D721Med (cell line): ENCODE measurements at places on chromosomes 5 and 9.

GRCh38 chr5:32600054-32600622, 14.8 kb downstream of the SUB1 start:
- no peak for DNase-seq

DNA sequence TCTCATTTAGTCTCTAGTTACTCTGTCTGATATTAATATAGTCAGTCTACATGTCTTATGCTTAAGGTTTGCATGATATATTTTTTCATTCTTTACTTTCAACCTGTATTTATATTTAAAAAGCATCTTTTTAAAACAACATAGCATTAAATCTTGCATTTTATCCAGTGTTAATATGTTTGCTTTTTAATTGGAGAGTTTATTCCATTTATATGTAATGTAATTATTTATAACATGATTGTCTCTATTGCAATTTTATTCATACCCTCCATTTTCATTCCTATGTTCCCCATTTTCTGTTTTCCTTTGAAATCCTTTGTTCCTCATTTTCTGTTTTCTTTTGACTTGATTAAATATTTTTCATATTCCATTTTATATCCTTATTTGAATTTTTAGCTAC, 13.3 kb downstream of the PCDHB15 start:
- DNase-seq: no peak

DNA sequence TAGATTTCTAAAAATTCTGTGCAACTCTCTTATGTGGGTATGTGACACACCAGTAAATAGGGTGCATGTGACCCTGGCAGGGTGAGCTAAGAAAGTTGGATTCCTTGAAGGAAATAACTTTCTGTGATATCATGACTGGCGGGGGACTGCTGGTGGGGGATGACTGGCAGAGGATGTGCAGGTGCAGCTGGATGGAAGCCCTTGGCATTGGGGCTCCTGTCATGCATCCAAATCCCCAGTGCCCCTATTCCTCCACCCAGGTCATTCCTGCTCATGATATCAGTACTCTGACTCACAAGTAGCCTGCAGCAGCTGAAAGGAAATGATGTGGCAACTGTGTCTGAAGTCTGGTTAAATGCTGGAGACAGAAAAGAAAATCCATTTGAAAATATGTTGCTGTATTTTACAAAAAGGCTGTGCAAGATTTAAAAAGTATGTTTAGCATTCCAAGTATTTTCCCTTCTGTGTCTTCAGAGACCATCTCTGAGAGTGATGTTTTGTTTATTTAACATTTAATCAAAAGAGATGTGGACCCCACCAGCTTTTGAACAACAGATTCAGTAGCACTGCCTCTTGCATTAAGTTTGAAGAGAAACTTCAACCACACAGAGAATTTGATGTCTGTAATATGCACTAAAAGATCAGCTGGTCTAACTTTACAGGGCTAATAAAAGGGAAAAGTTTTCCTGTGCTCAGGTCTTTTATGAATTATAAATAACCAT, 17.9 kb upstream of the ZSWIM6 start:
- no peak for DNase-seq

- peak; percentile 0 for DNase-seq
Observed at GRCh38 chr9:93086447-93087224, 9.4 kb upstream of the CARD19 start.

DNA sequence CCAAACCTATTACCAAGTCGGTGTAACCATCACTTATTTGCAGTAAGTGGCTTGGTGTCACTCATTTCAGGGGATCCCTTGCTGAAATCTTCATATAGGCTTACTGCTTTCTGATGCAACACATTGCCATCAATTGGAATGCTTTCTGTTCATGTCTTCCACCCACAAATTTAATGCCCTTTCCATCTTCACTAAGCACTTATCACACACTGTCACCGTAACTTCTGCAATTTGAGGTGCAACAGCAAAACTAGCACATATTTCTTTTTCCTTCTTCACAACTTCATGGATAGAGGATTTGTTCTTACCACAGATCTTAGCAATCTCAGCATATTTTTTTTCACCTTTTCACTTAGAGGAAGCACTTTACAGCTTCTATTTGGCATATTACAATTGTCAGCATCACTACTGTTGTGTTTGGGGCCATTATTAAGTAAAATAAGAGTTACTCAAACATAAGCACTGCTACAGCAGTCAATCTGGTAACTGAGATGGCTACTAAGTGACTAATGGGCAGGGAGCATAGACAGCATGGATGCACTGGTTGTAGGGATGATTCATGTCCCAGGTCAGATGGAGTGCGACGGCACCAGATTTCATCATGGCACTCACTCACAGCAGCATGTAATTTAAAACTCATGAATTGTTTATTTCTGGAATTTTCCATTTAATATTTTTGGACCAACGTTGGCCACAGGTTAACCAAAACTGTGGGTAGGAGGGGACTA, 70.1 kb downstream of the PIP5K1B start:
- DNase-seq: no peak

DNA sequence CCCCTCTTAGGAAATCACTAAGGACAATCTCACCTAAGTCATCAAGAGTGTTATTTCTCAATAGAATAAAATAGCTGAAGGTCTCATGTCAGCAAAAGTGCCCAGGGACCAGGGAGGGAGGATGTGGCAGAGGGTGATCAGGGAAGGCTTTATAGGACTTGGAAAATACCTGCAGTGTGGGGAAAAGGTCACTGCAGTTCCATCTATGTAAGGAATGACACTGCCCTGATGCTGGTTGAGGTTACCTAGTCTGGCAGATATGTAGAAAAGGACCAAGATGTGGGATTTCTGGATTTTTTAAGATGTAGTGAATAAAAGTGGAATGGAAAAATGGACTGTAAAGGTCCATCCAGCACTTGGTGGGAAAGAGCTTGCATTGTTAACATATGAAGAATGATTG, 18.3 kb downstream of the PRDM9 start:
- DNase-seq: no peak

DNA sequence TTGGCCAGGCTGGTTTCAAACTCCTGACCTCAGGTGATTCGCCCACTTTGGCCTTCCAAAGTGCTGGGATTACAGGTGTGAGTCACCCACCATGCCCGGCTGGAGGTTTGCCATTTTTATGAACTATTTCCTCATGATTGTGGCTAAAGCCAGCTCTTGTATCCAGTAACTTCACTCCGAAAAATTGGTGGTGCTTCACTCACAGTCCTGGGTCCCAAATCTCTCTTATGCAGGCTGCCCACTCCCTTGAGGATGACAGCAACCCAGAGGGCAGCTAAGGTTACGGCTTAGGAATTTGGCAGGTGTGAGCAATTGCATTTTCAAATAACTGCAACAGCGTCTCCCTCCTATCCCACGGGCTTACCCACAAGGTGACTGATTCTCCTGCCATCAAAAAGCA, 23.4 kb upstream of the FUBP3 start:
- no peak for DNase-seq

GRCh38 chr9:133540698-133541025, 6.2 kb downstream of the ADAMTSL2 start:
- DNase-seq: no peak

GRCh38 chr9:11319538-11319937, 706.7 kb upstream of the PTPRD start:
- DNase-seq: no peak

- DNase-seq: no peak
Observed at GRCh38 chr5:140344683-140345423, 1.6 kb downstream of the HBEGF start.

GRCh38 chr5:157115502-157115901, 6.7 kb upstream of the HAVCR2 start:
- DNase-seq: no peak

DNA sequence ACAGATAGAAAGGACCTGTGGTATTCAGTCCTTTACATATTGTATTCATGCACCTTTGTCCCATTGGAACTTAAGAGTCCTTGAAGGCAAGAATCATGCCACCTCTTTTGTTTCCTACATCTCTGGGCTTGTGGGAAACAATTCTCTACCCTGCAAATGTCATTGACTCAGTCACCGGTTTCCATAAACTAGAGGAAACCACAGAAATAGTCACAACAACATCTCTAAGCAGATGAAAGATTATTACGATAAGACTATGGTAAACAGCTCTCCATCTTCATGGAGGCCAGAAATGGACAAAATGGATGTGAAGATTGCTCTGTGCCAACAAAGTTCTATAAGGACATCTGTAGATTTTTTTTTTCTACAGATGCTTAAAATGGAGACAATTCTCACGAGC, 165.5 kb downstream of the PIK3R1 start:
- DNase-seq: no peak

DNA sequence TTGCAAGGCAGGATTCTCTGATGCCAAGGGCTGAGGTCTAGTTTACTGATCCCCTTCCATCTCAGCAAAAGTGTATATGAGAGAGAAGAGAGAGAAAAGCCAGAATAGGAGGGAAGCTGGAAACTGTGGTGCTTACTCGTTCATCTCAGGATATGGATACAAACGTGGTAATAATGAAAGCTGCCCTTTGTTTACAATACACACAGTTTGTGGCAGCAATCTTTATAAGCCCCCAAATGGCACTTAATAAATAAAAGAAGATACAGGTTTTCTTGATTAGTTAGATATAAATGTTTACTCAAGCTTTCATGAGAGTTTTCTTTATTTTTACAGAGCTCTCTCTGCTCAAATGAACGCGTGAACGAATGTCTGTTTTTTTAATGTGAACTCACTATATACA, 57.7 kb downstream of the PRDM6 start:
- no peak for DNase-seq

DNA sequence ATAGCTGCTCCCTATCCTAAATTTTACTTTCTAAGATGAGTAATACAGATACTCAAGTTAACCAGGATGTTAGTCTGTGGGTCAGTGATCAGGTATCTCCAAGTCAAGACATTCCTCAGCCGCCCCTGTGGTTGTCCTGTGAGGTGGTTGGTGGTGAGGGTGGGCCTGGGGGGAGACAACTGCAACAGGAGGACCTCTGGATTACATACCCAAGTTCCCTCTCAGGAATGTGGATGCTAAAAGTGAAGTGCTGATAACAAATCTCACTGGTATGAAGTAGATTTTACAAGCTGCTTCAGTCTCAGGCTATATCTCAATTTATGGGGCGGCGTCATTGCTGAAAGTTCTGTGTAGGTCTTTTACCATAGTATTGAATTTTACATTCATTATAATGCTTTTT, 38.3 kb downstream of the SLC1A3 start:
- DNase-seq: no peak

DNA sequence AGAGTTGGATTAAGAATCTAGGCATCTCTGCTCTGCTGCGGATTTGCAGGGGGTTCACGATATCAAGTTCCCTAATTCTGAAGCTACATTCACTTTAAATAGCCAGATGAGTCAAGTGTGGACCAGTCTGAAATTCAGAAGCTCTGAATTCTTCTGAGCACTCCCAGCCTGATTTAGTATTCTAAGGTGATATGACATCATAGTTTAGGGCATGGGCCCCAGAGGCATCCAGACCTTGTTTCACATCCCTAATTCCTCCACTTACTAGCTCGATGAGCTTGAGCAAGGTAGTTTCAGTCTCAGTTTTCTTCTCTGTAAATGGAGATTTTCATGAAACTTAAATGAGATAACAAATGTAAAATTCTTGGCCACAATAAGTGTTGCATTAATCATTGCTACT, 65.2 kb downstream of the TMEM167A start:
- no peak for DNase-seq

DNA sequence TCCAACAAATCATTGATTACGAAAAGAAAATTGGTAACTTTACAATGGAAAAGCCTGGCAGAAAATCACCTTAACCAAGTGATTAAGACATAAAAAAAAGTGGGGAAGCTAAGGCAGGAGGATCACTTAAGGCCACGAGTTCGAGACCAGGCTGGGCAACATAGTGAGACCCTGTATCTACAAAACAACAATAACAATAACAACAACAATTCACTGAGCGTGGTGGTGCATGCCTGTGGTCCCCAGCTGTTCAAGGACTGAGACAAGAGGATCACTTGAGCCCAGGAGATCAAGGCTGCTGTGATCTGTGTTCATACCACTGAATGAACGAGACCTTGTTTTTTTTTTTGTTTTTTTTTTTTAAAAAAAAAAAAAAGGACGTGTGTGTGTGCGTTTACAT, 21.3 kb downstream of the PTBP3 start:
- no peak for DNase-seq

GRCh38 chr9:117929868-117930267, 225.7 kb downstream of the TLR4 start:
- DNase-seq: no peak

- DNase-seq: no peak
Observed at GRCh38 chr5:167485061-167485774, 806.2 kb upstream of the WWC1 start.

- no peak for DNase-seq
Observed at GRCh38 chr5:28084069-28084468, 1045.7 kb upstream of the CDH9 start.

DNA sequence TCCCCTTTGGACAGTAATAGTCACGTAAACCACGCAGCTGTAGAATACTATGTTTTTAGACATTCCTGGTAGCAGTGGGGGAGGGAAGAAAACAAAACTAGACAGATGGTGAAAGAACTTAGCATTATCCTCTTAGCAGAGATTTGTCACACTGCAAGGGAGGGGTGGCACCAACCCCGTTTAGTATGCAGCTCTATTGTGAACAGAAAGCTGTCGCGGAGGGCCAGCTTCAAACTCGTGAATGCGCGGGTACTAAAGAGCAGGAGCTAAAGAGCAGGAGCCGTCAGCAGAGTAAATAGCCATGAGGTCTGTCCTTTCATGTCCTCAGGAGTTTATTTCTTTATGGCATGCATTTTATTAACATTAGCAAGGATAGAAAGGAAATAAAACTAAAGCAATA, 141.9 kb upstream of the SLC12A2 start:
- DNase-seq: no peak

DNA sequence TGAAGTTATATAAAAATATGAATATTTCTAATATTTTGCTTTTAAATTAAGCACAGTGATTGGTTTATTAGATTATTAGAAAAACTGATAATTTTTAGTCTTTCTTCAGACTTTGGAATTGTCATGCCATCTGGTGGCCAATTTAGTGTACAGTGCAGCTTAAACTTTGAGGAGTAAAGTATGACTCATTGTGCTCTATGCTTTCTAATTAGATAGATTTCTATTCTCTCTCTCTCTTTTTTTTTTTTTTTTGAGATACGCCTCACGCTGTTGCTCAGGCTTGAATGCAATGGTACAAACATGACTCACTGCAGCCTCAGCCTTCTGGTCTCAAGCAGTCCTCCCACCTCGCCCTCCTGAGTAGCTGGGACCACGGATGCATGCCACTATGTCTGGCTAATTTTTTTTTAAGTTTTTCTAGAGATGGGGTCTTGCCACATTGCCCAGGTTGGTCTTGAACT, 42.1 kb upstream of the GPR21 start:
- DNase-seq: no peak

- DNase-seq: no peak
Observed at GRCh38 chr9:85743275-85744128, 1.7 kb upstream of the AGTPBP1 start.

GRCh38 chr5:178287791-178288105, 55.1 kb upstream of the PHYKPL start:
- no peak for DNase-seq
